Activated T-cell treated with anti-CD3 and anti-CD28 coated beads, Interleukin-2, amount 50 U/mL, for 4 hours (primary cell): ENCODE measurements at places on chromosomes 5 and 9.

DNA sequence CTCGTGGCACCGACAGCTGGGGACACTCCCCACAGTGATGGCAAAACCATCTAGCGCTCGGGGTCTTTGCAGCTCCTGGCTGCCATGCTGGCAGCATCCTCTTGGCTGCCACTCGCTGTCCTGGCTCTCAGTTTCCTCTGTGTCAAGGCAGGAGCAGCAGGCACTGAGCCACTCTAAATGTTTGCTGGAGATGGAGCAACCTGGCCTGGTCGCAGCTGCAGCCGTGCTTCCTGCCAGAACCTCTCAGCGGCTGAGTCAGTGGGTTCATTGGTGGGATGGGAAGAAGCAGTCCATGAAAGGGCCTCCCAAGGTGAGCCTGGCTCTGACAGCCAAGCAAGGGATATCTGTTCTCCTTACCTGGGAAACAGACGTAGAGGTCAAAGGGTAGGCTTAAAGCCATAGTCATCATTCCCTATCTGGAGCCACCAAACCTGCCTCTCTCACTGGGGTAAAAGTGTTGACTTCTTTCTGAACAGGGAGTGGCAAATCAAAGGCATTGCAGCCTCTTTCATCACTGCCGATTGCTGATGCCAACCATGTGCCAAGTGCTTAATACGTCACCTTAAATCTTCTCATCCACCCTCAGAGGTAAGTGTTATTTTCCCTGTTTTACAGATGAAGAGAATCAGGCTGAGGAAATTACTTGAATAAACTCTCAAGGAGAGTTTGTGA lies 304.8 kb upstream of the ZNF462 start:
- no peak for DNase-seq

- DNase-seq, result no peak
These were observed 10.1 kb downstream of the KCNV2 start for GRCh38 chr9:2727374-2727773.

GRCh38 chr9:77384406-77384805 lies 207.1 kb downstream of the VPS13A start:
- DNase-seq, result no peak

GRCh38 chr5:44847206-44847852 lies 38.6 kb downstream of the MRPS30 start:
- no peak for DNase-seq

- no peak for DNase-seq
These were observed 35.0 kb upstream of the TLE1 start for GRCh38 chr9:81724242-81724889.

DNA sequence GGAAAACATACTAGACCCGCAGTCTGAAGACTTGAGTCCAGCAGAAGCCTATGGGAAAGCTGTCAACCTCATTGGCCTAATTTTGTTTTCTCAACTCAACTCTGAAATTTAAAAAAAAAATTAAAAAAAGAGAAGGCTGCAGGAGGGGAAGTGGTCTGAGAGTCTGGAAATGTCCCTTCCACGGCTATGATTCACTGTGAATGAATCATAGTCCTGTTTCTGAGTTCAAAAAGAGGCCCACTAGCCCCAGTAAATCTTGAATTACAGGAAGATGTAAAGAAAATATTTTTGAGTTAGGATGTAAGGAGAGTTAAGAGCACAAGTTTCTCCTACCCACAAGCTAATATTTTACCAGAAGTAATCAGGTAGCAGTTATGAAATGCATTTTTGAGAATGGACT lies 565.5 kb upstream of the DMAC1 start:
- no peak for DNase-seq

DNA sequence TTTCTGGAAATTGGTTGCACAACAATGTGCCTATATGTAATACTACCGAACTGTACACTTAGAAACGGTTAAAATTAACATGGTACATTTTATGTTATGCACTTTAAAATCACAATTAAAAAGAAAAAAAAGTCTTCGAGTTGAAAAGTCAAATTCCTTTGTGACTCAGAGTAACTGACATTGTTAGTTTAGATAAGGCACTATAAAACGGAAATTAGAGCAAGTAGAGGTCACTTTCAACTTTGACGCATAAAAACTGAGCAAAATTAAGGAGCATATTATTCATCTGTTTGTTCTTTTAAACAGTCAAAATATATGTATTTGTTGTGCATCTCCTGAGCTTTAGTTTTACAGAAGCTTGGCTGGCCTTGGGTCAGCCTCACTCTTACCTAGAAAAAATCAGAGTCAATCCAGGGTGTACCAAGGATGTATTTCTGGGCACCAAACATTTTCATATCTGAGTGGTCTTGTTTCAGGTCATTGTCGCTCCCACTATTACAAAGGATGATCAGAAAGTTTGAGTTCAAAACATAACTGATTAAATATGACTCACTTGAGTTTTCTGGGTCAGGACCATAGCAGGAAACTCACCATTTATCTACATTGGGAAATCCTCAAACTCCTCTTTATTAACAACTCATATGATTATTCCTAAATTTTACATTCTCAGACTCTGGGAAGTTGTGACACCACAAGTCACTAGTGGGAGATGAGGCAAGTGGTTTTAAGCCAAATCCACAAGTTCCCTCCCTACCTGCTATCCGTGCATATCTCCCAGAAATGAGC lies 160.6 kb downstream of the CCDC192 start:
- no peak for DNase-seq

- no peak for DNase-seq
These were observed 60.3 kb upstream of the EPB41L4B start for GRCh38 chr9:109381011-109381729.

- no peak for DNase-seq
These were observed 109.1 kb downstream of the ALDH1A1 start for GRCh38 chr9:72843520-72844439.

GRCh38 chr9:114109124-114109523 lies 10.0 kb upstream of the KIF12 start:
- DNase-seq, result no peak

DNA sequence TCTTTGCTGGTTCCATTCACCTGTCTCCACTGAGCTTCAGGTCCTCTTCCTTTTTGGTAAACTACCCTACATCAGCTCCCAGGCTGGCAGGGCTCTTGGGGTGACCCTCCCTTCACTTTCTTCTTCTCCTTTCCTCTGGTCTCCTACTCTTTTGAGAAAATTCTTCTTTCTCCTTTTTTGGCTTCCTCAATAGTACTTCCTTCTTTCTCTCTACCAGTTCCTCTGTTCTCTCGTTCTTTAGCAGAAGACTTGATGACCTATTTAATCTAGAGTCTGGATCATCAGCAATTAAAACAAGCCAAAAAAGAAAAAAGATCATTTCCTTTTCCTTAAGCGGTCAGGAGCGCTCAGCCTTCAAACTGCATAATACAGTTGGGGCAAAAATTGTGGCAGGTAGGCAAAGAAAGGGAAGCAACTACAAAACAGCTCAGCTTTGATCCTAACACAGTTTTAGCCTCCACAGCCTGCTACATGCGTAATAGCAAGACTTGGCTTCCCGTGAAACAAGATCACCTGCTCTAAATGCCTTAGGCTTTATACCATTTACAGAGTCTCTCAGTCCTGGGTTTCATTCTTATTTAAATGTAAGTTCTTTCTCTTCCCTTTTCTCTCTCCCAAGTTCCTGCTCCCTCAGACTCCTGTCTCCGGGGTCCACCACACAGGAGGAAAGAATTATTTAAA lies 14.0 kb upstream of the GSN start:
- DNase-seq, result no peak

DNA sequence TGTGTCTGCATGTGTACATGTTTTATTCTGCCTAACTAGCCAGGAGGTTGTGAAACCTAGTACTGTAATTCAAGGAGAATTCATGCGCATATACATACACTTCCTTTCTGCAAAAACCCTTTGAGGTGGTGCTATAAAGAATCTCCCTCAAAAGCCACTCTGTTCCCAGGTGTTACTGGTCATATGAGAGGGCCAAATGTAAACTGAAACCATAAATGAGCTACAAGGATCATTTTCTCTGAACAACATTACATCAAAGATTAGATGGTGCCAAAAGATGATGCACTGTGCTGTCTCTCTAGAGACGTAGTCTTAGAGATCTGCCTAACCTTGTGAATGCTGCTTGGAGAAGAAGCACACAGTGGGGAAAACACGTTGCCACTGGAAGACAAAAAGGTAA lies 15.7 kb downstream of the NREP start:
- no peak for DNase-seq

DNA sequence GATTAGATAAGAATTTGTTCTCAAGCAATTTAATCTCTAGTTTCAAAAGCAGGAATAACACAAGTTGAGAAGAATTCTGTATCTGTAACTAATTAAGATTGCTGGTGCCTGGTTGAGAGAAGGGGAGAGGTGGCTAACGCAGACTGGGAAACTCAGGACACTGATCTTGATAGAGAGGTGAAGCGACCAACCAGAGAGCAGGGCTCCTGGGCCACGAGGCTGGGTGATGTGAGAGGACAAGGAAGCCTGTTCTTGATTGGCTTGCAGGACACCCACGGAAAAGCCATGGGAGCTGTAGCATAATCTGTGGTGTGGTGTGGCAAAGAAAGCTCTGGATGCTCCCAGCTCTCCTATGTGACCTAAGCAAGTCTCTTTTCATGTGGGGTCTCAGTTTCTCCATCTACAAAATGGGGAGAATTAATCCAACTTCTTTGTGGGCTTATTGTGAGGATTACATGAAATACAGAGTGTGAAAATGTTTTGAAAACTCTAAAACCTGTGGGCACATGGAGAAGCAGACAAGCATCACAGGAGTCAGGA lies 594.1 kb upstream of the BRINP1 start:
- no peak for DNase-seq

DNA sequence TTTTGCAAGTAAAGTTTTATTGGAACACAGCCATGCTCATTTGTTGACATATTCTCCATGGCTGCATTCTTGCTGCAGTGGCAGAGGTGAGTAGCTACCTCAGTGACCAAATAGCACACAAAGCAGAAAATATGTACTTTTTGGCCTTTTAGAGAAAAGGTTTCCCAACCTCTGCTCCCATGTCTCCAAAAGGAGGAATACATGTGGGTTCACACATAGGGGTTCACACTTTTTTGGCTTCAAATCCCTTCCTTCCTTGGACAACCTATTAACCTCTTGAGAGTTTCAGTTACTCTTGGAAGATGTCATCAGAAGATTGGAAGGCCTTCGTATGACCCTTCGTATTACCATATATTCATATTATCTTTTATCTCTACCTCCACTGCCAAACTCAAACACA lies 285.1 kb upstream of the TUT7 start:
- DNase-seq, result no peak

GRCh38 chr9:38024036-38024681 lies 44.9 kb downstream of the SHB start:
- DNase-seq, result no peak

GRCh38 chr5:54558362-54558761 lies 40.8 kb downstream of the SNX18 start:
- no peak for DNase-seq

DNA sequence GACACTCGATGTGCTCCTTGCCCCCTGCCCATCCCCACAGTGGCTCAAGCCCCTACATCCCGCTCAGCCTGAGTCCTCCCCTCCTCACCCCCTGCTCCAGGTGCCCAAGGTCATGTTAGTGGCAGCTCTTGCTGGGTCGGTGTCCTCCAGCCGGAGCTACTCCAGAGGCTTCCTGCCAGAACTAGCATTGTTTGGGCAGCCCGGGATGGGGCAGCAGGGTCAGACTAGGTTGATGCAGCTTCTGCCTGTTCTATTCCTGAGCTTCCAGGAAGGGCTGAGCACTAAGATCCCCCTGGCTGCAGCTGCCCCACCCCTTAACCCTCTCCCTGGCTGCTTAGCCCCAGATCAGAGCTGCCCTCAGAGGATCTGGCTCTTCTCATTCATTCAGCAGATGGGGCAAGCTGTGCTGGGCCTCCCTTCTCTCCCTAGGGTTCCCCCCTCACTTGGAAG lies 671 bp downstream of the RGS14 start:
- DNase-seq, result no peak

- DNase-seq, result no peak
These were observed 169.6 kb downstream of the MELK start for GRCh38 chr9:36742264-36742663.

- no peak for DNase-seq
These were observed 116.1 kb upstream of the RASA1 start for GRCh38 chr5:87151547-87151946.

DNA sequence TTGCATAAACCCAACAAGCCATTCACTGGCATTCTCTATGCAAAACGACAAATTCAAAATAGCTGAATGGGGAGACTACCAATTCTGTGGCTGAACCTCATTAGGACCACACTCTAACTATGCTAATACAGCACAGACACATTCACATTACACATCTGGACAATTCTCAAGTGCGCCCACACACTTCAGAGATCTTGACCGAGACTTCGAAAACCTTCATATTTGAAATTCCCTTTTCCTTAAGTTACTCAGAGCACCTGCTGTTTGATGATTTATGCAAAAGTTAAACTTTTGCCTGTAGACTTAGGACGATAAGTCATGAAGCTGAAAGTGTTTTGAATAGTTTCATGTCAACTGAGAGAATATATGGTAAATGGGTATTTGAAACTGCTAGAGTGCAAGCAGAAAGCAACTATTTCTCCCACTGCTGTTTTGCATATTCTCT lies 111.9 kb downstream of the FBN2 start:
- DNase-seq, result no peak

DNA sequence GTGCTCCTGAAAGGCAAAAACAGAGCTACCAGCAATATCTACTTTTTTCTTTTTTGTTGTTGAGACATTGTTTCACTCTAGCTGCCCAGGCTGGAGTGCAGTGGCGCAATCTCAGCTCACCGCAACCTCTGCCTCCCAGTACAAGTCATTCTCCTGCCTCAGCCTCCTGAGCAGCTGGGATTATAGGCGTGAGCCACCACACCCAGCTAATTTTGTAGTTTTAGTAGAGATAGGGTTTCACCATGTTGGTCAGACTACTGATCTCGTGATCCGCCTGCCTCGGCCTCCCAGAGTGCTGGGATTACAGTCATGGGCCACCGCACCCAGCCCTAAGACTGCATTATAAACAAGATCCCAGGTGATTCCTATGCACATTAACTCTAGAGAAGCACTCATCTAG lies 17.0 kb downstream of the PLPP1 start:
- DNase-seq, result no peak

DNA sequence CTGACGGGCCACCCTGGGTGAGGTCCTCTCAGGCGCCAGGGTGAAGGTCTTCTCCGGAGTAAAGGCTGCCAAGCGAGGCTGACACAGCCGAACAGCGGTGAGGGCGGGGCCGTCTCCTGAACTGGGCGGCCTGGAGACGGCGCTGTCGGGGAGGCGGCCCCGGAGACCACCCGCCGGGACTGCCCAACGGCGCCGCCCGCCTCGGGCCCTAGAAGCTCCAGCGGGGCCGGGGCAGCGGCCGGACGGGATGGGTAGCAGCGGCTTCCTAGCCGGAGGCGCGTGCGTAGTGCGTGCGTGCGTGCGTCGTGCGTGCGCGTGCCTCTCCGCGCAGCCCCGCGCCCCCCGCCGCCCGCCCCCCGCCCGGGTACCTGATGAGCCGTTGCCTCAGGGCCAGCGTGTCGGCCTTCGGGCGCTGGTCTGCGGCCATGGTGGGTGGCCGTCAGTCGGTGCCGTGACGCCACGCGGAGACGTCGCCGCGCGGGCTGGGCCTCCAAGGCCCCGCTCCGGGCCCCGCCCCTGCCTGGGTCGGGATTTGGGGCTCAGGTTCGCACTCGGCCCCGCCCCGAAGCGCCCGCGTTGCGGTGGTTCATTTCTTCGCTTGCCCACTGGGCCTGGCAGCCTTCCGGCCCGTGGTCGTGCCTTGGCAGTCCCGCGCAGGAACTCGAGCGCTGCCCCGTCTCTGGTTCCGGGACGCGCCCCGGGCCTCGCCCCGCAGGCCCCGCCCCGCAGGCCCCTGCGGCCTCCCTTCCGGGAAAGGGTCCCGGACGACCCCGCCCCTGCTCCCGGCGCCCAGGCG lies at the start of gene PHYKPL:
Gene PHYKPL (minus strand): TSS at position 679 of the 796 bp plus-strand sequence. CDS start 252 bp downstream, at position 427.
- DNase-seq, result peak; percentile 58
